T-cell (primary cell): ENCODE measurements at places on chromosomes 13 and 19.

GRCh38 chr19:42311657-42312056, 1.5 kb upstream of the TMEM145 start:
- no peak for DNase-seq

GRCh38 chr19:38173291-38174041, 50.6 kb downstream of the DPF1 start:
- no peak for DNase-seq

- DNase-seq = no peak
Measured at GRCh38 chr19:3658870-3659745, 32.5 kb upstream of the CACTIN start.

DNA sequence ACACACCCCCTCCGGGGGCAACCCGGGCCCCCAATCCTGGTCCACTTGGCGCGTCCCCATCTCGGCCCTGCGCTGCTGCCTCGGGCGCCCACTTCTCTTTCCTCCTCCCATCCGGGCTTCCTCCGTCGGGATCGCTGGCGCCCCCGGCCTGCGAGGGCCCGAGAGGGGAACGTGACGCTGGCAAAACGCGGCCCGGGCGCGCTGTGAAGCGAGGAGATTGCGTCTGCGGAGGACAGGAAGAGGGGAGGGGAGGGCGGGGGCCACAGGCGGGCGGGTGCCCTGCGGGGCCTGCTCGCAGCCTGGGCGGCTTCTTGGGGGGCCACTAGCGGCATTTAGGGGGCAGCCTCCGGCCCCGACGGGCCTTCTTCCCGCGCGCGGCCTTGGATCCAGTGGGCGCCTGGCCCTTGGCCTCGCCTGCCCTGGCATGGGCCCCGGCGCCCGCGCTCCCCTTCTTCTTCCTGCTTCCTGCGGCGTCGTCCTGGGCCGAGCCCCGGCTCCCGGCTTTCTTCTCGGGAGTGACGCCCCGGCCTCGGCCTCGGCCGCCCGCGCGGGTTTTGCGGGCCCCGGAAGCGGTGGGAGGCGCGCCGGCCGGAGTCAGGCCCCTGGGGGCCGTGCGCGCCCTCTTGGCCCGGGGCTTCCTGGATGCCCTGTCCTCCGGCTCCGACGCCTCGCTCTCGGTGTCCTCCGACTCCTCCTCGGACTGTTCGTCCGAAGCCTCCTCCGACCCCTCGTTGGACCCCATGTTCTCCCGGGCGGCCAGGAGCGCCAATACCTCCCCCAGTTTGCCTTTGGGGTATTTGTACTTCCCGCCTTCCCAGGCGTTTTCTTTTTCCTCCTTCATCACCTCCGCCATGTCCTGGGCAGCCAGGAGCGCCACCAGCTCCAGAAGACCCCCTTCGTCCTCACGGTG, 2.2 kb downstream of the PNMA8B start:
- peak; percentile 24 for DNase-seq

- no peak for DNase-seq
Measured at GRCh38 chr19:30047432-30047831, 105.4 kb downstream of the URI1 start.

DNA sequence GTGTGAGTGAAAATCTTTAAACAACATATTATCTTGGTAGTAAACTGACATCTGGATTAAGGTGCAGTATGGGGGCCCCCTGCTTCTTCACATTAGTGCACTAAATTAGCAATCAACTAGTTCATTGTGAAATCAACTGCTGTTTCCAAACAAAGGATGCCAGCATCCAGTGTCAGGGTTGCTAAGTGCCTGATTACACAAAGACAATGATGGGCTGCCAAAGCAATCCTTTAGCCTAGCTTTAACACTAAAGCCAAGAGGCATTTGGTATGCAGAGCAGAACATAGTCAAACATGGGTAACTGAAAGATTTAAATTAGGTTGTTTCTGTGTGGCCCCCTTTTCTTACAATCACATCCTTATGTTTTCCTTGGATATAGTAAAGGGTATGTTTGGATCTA, 543.1 kb upstream of the SLITRK5 start:
- no peak for DNase-seq

DNA sequence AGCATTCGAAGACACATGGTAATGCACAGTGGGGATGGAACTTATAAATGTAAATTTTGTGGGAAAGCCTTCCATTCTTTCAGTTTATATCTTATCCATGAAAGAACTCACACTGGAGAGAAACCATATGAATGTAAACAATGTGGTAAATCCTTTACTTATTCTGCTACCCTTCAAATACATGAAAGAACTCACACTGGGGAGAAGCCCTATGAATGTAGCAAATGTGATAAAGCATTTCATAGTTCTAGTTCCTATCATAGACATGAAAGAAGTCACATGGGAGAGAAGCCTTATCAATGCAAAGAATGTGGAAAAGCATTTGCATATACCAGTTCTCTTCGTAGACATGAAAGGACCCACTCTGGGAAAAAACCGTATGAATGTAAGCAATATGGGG, 16.2 kb upstream of the ZNF763 start:
- no peak for DNase-seq

- DNase-seq = no peak
Measured at GRCh38 chr19:32354345-32354744, 8.9 kb downstream of the ZNF507 start.

DNA sequence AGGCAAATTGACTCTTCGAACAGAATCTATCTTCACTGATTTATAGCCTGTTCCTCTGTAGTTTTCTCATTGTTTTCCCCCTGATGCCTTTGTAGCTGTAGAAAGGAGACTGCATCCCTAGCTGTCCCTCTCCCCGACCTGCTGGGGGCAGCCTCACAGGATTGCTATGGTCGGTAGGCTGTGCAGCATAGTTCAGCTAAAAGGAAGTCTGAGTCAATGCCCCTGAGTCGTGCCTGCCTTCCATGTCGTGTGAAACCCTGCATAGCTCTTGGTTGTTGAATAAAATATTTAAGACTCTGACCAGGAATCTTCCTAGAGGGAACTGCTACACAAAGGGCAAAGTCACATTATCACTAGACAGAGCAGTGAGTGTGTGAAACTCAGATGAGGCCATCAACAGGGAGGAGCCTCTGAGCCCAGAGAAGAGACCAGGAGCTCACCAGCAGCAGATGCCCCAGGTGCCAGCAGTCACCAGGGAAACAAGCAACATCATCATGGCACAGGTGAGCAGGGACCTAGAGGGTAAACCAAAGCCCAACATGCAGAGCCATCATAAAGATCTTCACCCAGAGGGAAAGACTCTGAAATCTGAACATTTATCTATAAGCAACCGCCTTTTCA, 108.4 kb upstream of the NBEA start:
- no peak for DNase-seq
